Activated B cell treated with CpG ODN at 0.5 μM for 24 hours (primary cell): ENCODE measurements at places on chromosomes 2 and 18. TPM values are rescaled to one million over a fixed set of nuclear protein-coding genes. Genes with fewer than 3 reads are reported as not detected.
A peak's percentile ranks its signal among the peaks of the same experiment; 100 is the strongest.

FOXD4L1 gene
- total RNA-seq: 0.17 and 0.35 TPM in 2 replicates

GRCh38 chr2:175805442-175806124 is 196.5 kb downstream of the LNPK start:
- no peaks in the 10 kb centered on the region for H3K4me1 ChIP-seq
- H3K27me3 ChIP-seq: peaks cover 3% of the 10 kb centered on the region
- H3K36me3 ChIP-seq: no peaks in the 10 kb centered on the region
- H3K27ac ChIP-seq: no peak overlapping the region
- no peak overlapping the region for H3K4me3 ChIP-seq

DNA sequence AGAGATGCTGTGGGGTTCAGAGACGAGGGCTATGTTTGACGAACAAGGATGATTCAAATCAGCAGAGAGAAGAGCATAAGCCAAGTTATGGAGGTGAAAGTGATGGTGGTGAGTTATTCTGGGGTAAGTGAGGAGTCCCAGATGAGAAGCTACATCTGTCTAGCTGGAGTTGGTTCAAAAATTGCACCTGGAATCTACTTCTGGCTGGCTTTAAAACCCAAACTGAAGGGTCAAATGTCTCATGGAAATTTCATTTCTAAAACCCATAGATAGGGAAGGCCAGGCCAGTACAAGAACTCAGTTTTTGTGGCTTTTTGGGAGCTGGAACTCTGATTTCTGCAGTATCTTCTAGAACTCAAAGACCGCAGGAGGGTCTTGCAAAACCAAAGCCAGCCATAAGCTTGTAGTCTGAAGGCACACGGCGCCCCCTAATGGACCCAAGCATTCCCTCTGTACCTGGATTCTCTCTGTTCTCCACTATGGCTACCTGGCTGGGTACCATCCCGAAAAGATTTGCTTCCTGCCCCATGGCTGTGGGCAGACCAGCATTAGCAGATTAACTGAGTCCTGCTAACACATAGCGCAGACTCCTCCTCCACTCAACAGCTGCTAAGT is 229.1 kb upstream of the SLC14A2 start:
- H3K4me3 ChIP-seq: no peak overlapping the region
- H3K4me1 ChIP-seq: no peaks in the 10 kb centered on the region
- H3K36me3 ChIP-seq: no peaks in the 10 kb centered on the region
- H3K27ac ChIP-seq: no peak overlapping the region

DNA sequence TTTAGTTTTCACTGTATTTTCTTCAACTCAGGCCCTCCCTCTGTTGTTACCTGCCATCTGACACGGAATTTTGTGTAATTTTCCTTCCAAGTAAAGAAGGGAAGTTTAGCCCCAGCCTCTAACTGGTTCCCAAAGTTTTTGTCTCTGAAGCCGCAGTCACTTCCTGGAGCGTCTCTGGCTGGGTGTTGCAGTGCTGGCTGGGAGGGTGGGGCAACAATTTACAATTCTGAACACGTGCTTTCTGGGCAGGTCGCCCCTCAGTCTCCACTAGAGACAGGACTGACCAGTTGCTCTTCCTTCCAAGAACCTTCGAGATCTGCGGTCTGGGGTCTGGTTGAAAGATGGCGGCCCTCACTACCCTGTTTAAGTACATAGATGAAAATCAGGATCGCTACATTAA is 3.5 kb downstream of the CNDP2 start:
- H3K27me3 ChIP-seq: no peaks in the 10 kb centered on the region
- H3K4me1 ChIP-seq: peaks cover 61% of the 10 kb centered on the region
- peak overlapping the region; percentile 88 for H3K4me3 ChIP-seq
- DNase-seq: no peak
- peaks cover 48% of the 10 kb centered on the region for H3K36me3 ChIP-seq

- no peaks in the 10 kb centered on the region for H3K36me3 ChIP-seq
- H3K4me1 ChIP-seq: no peaks in the 10 kb centered on the region
- H3K27me3 ChIP-seq: no peaks in the 10 kb centered on the region
- DNase-seq: no peak
- no peak overlapping the region for H3K27ac ChIP-seq
- no peak overlapping the region for H3K4me3 ChIP-seq
Observed at GRCh38 chr2:79729532-79729931, 216.7 kb downstream of the CTNNA2 start.

DNA sequence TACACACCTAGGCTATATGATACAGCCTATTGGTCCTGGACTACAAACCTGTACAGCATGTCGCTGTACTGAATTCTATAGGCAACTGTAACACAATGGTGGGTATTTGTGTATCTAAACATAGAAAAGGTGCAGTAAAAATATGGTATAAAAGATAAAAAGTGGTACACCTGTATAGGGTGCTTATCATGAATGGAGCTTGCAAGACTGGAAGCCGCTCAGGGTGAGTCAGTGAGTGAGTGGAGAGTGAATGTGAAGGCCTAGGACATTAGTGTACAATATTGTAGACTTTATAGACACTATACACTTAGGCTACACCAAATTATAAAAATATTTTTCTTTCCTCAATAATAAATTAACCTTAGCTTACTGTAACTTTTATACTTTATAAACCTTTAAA is 41.8 kb downstream of the RASGRP3 start:
- H3K27me3 ChIP-seq: no peaks in the 10 kb centered on the region
- H3K4me1 ChIP-seq: no peaks in the 10 kb centered on the region
- no peak overlapping the region for H3K4me3 ChIP-seq
- H3K36me3 ChIP-seq: peaks cover 87% of the 10 kb centered on the region
- DNase-seq: no peak

DNA sequence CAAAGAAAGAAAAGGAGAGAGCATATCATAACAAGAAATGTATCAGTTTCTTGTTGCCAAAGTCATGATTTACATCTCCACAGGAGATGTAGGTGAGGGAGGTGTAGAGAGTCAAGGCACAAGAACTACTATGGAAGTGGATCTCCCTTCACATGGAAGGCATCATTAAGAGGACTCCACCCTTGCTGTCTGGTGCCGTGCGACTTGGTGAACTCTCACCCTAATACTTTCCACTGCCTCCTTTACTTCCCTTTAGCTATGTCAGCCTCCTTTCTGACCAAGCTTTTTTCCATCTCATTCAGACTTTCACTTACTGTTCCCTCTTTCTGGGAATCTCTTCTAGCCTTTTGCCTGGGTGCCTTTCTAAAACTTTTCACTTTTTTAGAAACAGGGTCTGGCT is 490.0 kb downstream of the THSD7B start:
- H3K36me3 ChIP-seq: no peaks in the 10 kb centered on the region
- H3K4me1 ChIP-seq: no peaks in the 10 kb centered on the region
- no peaks in the 10 kb centered on the region for H3K27me3 ChIP-seq
- no peak overlapping the region for H3K27ac ChIP-seq

DNA sequence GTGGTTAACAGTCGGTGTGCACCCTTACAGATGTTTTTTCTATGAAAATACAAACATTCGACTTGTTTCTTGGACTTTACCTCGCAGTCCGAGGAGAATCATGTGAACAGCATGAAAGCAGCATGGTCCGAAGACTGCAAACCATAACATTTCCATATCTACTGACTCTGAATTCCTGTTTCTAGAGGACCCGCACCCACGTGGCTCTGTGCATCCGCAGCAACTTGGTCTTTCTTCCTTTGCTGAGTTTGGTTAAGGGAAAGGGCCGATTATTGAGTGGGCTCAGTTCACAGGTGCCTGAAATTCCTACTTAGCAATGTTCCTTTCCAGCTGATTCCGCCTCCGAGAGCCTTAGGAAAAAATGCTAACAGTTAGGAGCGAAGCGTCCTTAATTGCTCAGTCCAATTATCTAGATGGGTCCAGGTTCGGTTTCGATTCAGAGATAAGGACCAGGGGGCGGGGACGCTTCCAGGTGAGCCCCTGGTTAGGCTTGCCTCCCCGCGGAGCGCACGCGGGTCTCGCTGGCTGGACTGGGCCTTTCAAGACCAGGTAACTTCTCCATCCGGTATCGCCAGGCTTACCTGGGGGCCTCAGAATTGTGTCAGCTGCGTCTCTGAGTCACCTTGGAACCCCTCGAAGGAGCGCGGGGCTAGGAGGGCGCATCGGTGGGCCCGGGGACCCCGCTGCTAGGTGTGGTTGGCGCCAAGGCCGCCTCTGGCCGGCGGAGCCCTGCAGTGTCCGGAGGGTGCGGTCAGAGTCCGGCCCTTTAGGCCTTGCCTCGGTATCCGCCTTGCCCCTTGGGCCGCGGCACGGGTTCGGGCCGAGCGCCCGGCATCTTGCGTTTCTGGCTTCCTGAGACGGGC is 1.1 kb upstream of the B3GNT2 start:
- H3K4me3 ChIP-seq: peak overlapping the region; percentile 85
- H3K36me3 ChIP-seq: peaks cover 5% of the 10 kb centered on the region
- peaks cover 29% of the 10 kb centered on the region for H3K4me1 ChIP-seq

GRCh38 chr2:38720613-38721241 is 30.4 kb downstream of the SRSF7 start:
- H3K27me3 ChIP-seq: no peaks in the 10 kb centered on the region
- peaks cover 19% of the 10 kb centered on the region for H3K36me3 ChIP-seq
- H3K4me3 ChIP-seq: no peak overlapping the region
- no peak overlapping the region for H3K27ac ChIP-seq
- DNase-seq: no peak

GRCh38 chr2:213234641-213235040 is 49.6 kb upstream of the SPAG16 start:
- H3K36me3 ChIP-seq: peaks cover 2% of the 10 kb centered on the region
- H3K27ac ChIP-seq: peak overlapping the region; percentile 85
- H3K27me3 ChIP-seq: peaks cover 3% of the 10 kb centered on the region
- H3K4me3 ChIP-seq: peak overlapping the region; percentile 32
